NCI-H2081 (cell line): ENCODE measurements at places on chromosomes 2 and 18.

DNA sequence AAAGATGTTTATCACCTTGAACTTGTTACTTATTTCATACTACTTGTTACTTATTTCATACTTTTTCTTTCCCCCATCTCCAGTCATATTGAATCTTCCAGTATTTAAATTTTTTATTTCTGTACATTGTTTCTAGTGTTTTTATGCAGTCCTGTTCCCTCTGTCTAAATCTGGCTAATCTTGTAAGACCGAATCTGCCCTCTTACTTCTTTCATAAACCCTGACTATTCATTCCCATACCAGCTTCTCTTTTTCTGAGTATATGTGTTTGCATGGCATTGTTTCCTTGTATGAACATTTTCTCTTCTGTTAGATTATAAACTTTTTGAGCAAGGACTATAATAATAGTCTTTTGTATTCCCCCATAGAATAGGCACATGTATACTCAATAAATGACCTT is 131.7 kb downstream of the TAF4B start:
- no peak for DNase-seq

DNA sequence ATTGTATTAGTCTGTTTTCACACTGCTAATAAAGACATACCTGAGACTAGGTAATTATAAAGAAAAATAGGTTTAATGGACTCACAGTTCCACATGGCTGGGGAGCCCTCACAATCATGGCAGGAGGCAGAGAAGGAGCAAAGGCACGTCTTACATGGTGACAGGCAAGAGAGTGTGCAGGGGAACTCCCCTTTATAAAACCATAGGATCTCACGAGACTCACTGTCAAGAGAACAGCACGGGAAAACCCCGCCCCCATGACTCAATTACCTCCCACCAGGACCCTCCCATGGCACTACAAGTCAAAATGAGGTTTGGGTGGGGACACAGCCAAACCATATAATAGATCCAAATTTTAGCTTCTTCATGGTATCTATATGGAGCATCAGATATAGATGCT is 69.6 kb upstream of the TMEM87B start:
- DNase-seq, result no peak

DNA sequence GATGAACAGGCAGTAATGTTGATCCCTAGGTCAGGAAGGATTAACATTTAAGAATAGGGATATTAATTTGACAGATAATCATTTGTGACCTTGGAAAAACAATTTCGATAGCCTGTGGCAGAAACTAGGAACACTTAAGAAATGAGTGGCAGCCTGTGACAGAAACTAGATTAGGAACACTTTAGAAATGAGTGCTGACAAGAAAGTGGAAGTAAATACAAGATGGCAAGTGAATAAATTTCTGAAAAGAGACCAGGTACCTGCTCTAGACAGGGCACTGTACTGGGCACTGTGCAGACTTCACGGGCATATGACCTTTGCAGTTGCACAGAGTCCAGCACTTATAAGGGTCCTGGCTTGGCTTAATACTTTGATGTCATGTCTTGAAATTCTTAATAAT is 5.5 kb upstream of the HNRNPA3 start:
- no peak for DNase-seq

GRCh38 chr2:152062125-152063091 is 36.4 kb downstream of the CACNB4 start:
- no peak for DNase-seq
